ENCODE measurements at places on chromosomes 6 and 20.

DNA sequence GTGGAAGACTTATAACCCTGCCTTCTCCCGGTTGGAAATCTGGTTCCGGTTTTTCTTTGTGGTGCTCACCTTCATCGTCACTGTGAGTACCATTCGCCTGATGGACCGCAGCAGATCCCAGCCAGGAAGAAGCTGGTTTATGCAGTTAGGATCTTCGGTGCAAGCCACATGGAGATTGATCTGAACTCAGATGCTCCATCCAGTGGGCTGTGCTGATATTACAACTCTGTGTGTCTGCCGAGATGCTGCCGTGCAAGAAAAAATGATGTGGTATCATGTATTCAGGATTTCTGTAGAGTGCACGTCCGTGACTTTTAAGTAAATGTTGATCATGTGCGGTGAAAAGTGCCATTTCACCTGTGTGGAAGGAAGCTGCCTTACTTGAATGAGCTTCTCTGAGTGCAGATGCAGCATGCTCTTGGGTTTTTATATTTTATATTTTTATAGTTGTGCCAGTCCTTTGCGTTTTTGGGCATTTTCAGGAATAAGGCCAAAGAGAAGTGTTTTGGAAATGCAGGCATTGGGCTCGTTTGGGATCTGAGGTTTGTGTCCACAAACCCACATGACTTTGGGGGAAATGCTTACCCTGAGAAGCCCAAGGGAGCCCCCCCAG, 39.2 kb downstream of the DYNLT1 start:
- DNase-seq, result peak; percentile 70

DNA sequence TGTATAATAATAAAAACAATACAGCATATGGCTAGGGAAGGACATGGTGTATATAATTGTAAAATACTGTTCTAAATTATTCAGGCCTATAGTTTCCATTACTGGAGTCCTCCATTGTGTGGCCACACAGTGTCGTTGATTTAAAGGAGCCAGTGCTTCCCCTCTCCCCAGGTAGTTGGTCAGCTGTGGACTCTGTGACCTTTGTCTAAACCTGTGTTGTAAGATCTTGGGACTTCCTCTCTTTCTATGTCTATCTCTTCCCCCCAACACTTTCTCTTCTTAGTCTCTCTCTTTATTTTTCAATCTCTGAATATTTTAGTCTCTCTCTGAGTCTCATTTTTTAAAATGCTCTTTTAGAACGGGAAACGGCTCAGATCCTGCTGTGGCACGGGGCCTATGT, 35.6 kb downstream of the BRPF3 start:
- DNase-seq, result no peak

- peak; percentile 69 for DNase-seq
Measured at GRCh38 chr20:6618051-6618450, 149.4 kb upstream of the BMP2 start.

- no peak for DNase-seq
Measured at GRCh38 chr6:77015350-77015749, 447.9 kb downstream of the HTR1B start.

DNA sequence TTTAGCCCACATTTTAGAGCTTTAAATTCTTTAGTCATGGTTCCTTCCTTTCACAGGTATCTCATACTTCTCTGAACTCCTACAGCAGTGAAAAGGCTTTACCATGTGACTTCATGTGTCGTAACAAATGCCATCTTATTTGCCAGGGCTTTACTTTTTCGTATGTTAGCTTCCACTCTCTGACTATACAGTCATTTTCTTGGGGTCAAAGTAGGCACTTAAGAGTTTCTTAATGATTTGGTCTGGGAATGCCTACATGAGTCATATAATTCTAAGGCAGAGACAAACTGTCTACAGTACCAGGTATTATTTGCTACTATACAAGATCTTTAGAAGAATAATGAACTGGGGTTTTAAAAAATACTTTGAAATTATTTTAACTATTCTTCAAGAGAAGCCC, 15.0 kb downstream of the RAB23 start:
- no peak for DNase-seq

GRCh38 chr6:144581812-144582537, 296.8 kb downstream of the UTRN start:
- DNase-seq, result no peak

DNA sequence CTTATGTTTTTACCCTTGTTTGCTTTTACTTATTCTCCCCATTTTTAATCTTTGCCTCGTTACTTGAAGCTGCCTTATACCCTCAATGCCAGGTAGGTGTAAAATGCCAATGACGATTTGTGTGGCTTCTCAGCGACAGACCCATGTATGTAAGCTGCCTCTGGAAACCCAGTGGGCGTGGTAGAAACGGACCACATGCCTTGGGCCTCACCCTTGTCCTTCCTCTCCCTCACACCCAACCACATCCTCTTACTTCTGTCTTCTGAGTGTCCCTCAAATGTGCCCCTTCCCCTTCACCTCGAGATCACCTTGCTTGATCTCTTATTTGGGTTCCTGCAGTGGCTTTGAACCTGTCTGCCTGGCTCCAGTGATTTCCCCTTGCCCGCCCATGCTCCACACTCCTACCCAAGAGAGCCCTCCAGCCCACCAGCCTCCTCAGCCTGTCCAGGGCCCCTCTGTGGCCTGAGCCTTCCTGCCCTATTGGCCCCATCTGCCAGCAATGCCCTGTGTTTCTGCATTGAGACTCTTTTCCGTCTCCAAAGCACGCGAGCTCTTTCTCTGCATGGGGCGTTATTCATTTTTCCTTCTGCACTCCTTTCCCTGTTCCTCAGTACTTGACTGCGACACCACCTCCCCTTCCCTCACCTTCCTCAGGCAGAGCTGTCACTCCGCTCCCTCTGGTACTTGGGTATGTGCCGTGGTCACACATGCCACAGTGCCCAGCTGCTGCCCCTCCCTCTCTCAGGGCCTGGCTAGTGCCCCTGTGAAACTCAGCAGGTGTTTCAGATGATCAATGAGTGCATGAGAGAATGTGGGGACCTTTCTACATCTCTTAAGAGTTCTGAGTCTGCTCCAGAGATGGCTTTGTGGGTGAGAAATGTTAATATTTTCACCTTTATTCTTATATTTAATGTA, 115.4 kb downstream of the SLX4IP start:
- DNase-seq, result no peak

- peak; percentile 77 for DNase-seq
Measured at GRCh38 chr6:151330130-151330696, 61.1 kb downstream of the ZBTB2 start.

GRCh38 chr6:148803979-148804378, 57.1 kb downstream of the UST start:
- no peak for DNase-seq

DNA sequence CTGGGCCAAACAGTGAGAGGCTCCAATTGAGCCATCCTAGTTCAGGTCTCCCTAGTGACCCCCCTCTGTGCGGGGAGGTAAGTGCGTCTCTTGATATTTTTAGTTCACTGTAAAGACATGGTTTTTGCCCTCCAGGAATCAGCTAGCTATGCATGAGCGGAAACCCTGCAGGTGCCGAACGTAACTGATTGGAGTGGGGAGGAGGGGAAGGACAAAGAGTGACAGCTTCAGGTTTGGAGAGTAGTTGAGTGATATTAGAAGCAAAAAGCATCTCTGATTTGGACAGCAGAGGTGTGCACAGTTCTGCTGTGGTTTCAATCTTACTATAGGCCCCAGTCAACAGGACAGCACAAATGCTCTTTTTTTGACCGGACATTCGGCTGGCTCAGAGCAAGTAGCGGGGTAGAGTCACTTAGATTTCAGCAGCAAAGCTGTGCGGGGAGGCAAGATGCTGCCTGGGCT, 31.8 kb downstream of the TBC1D7 start:
- DNase-seq, result no peak

DNA sequence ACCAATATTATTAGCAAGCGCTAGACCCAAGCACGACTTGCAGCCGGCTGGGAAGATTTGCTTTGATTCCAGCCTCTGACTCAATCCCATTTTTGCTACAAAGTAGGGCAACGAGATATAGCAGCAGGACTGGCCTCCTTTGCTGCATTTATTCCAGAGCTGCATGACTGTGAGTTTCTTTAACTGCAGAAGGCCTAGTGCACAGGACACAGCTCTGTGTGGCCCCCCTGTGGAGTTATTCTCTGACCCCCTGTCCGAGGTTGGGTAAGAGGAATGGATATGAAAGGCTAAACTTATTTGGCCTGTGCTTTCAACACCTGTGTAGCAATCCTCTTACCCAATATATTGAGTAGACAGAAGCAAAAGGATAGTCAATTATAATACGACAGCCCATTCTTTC, 133.3 kb upstream of the SPTLC3 start:
- DNase-seq, result no peak

DNA sequence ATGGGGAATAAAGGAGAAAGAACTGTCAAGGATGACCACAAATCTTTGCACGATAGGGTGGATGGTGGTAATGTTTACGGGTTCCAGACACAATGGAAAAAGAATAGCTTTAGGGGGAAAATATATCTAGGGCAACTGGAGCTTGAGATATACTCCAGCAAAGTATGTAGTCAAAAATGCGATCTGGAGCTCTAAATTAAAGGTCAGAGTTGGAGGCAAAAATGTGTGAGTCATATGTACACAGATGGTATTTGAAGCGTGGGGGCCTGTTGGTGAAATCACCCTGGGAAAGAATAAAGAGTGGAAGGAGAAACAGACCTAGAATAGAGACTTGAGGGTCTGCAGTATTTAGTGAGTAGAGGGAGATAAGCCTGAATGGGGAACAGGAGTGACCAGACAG, 633.9 kb upstream of the CHD6 start:
- DNase-seq, result no peak

- DNase-seq, result no peak
Measured at GRCh38 chr20:49853640-49854039, 41.0 kb downstream of the SLC9A8 start.

DNA sequence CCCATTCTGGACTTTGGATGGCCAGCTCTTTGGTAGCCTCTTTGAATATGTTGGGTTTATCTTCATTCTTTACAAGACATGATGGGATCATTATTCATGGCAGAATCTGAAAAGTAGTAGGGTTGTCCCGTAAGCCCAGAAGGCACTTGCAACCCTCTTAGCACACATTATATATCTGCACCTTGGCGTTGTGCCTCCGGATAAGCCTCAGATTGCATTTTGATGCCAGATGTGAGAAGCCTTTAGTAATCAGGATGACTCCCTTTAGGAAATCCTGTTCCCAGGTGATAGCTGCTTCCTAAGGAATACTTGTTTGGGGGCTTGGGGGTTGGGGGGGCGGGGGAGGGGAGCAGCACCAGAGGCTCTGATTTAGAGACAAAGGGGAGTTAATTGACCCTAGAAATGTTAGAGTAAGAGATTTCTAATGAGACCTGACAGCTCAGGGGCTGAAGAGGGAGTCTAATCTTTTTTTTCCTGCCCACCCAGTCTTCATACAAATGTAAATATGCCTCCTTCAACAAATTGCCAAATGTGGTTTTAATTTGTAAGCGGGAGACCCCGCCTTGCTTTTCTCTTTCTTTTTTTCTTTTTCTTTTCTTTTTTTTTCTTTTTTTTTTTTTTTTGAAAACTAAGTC, 55.1 kb downstream of the JAG1 start:
- DNase-seq, result no peak

DNA sequence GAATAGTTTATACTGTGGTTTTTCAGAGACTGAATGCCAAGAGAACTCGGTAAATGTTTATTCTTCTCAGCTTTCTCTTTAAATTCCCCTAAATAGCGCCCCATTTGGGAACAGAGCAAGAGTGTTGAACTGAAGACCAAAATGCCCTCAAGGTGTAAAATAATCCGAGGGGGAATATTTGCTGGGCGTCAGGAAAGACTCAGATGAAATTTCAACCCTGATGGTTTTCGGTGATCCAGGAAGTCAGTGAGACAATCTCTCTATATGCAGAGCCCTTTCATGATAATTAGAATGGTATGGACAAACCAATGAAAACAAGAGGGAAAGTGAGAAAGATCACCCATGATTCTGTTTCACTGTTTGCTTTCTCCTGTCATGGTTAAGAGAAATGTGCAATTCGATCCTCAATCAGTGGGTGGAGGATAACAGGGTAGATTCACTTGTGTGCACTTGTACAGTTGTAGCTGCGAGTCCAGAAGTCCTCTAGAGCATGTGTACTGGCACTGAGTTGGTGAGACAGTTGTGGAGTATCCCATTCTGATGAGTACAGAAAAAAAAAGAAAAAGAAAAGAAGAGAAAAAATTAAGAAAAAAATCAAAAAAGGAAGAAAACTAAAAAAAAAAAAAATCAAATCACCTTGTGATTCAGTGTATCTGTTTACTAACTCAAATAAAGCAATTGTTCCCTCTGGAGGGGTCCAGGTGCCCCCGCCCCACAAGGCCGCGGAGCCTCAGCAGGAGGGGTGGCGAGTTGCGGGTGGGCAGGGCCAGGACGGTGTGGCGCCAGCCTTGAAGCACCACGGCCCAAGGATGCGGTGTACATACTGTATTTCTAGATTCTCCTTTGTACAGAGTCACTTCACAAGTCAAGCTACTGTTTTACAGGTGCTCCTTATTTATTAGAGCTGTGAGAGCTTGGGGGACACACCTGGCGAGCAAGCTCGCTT, 164.9 kb downstream of the SCML4 start:
- DNase-seq, result no peak

- DNase-seq, result no peak
Measured at GRCh38 chr20:44089987-44090674, 96.9 kb downstream of the JPH2 start.

DNA sequence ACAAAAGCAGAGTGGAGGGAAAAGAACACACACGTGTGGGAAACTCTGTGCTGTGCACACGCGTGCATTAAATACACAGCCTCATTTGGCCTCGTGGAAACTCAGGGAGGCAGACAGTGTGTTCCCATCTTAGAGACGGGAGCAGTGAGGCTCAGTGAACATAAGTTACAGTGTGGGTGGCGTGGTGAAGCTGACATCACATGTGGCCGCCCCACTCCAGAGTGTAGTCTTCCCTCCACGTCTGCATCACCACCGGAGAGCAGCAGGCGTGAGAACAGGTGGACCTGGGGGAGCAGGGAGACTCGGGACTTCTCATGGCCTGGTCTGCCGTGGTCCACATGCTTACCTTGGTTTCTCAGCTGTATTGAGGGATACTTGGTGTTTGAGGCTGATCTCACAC, 51.7 kb downstream of the THBS2 start:
- DNase-seq, result no peak

DNA sequence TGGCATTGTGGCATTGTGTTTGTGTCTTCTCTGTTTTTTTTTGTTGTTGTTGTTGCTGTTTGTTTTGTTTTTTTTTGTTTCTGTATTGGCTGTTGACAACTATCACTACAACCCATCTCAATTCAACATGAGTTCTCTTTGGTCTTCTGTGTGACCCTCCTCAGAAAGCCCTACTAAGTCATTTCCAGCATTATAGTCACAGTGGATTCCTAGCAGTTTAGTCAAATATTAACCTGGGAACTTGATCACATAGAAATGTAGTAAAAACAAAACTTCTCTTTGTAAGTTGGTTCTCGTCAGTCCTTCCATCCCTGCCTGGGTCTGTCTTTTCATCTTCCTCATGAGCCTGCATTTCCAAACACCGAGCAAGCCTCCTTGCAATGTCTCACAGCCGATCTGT, 16.8 kb downstream of the SLC17A2 start:
- DNase-seq, result no peak

GRCh38 chr6:53906103-53906502, 111.3 kb downstream of the LRRC1 start:
- DNase-seq, result no peak

DNA sequence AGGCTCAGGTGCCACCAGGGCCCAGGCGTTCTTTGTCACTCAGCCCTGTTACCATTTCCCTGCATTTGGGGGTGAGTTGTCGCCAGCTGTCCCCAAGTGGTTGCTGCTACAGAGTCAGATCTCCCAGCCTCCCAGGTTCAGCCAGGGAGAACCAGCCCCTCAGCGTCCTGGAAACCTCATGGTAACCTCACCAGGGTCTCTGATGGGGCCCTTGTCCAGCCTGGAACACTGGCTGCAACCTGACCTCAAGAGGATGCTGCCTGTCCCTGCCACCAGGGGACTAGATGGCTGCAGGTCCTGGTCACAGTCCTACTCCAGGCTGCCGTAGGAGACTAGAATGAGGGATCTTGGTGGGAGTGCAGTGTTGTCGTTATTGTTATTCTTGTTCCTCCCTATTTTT, 228.3 kb upstream of the PDE10A start:
- no peak for DNase-seq
